Stimulated activated CD4-positive, alpha-beta T cell treated with anti-CD3 and anti-CD28 coated beads, Interleukin-15, amount 100 ng/mL, for 1 hour (primary cell): ENCODE measurements at places on chromosomes 3 and 15.

DNA sequence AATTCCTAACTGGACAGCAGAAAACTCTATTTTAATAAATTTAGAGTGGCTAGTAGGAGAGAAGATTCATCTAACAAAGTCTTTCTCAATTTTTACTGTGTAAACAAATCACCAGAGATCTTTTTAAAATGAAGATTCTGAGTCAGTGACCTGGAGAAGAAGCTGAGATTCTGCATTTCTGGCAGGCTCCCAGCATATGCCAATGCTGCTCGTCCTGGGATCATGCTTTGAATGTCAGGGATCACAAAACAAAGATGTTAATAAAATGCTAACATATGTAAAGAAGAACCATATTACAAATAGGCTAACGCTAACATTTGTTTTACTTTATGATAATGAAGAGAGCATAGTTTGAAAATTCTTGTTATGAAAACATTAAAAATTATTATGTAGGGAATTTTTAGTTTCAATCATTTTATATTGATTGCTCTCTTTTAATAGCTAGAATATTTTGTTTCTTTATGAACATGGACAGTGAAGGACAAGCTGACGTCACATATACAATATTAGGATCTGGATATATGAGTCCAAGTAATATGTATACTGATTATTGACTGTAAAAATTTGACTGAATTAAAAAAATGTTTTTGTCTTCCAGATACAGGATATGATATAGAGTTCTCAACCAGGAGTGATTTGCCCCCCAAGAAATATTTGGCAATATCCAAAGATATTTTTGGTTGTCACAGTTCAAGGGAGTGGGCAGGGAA lies 160.8 kb upstream of the GPR149 start:
- DNase-seq: no peak

DNA sequence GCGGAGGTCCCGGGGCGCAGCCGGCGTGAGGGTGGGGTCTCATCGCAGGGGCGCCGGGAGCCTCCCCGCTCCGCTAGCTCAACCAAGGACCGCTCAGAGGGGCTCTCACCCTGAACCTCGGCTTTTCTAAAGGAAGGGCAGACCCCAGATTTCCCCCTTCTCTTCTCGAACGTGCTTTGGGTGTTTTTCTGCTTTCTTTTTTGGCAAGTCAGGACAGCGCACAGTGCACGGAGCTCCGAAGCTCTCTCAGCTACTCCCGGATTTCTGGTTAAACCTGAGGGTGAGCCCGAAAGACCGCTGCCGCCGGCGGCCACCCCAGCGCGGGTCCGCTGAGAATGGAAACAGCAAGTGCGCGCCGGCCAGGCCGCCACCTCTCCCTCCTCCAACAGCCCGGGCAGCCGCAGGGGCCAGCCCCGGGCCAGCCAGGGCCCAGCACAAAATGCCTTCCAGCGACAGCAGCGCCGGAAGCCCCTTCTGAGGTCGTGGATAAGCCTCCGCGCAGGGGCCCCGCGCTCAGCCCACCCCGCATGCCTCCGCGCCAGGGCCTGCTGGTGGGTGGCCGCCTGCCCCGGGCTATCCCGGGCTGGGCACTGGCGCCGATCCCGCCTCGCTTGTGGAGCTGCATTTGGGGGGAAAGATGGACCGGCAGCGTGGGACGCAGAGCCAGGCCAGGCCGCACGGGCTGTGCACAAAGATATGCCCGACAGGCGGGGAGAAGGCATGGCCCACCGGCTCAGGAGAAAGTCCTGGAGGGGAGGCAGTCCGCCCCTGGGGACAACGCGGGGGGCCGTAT lies 8.2 kb upstream of the OCA2 start:
- DNase-seq: no peak

DNA sequence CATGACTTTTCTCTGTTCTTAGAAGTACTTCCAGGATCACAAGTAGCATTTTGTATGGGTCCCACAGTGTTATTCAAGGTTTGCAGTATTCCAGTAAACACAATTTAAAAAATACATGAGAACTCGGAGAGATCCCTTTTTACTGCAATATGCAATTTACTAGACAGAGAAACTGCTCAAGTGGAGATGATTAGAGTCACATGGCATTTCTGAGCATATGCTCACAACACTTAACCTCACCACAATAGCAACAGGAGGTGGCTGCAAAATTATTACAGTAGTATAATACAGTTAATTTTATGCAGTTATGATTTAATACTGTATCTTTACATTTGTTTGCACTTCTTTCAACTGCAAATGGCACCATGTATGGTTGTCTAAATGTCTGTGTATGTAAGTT lies 87.5 kb downstream of the PIK3CB start:
- DNase-seq: no peak

GRCh38 chr3:155292133-155292532 lies 1.4 kb downstream of the STRIT1 start:
- DNase-seq: no peak

GRCh38 chr15:100867433-100867832 lies 12.2 kb upstream of the ALDH1A3 start:
- no peak for DNase-seq

DNA sequence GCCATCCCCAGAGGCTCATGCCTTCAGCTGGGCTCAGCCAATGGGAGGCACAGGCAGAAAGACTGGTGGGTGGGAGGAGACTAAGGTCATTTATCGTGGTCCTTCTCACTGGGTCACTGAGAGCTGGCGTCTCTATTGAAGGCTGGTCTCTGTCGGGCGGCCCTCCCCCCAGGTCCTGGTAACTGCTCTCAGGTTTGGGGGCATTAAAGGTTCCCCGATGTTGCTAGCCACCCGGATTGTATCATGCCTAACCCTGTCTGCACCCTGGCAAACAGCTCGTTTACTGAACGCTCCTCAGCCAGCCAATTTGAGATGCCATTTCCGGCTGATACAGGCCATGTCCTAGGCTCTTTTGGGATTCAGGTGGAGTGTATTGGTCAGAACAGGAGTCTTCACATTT lies 10.5 kb downstream of the SELENOS start:
- DNase-seq: no peak

DNA sequence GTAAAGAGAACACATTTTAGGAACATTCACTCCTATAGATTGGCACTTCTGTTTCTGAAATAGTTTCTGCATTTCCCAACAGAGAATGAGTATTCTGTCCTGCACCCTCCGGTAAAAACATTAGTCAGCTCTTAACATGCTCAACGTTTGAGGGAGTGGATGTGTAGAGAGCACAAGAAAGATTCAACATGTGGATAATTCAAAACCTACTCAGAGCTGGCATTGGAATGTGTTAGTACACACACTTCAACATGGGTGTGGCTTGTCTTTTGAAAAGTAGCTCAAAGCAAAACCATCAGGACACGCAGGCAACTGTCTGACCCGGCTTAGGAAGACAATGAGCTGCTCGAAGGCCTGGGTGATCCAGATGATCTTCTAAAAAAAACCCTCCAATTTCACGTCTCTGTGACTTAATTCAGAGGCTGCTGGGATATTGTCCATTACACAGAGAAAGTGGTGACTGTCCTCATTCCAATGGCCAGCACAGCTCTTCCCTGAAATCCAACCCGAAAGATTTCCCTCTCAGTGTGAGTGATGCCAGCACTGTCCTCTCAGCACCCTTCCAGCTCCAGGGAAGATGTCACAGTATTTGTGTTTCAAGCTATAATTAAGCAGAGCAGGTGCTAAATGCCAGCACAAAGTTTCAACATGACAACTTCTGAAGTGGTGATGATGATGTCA lies 18.1 kb downstream of the FBN1 start:
- no peak for DNase-seq
